ENCODE measurements at places on chromosomes 5 and 9.

DNA sequence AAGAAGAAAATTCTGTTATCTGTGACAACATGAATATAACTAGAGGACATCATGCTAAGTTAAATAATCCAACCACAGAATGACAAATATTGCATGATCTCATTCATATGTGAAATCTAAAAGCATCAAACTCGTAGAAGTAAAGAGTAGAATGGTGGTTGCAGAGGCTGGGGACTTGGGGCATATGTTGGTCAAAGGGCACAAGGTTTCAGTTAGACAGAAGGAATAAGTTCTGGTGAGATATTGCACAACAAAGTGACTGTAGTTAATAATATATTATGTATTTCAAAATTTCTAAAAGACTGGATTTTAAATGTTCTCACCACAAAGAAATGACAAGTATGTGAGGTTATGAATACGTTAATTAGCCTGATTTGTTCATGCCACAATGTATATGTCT is 24.8 kb downstream of the GRIA1 start:
- DNase-seq, result no peak

- DNase-seq, result no peak
Observed at GRCh38 chr5:167934551-167934971, 356.9 kb upstream of the WWC1 start.

- DNase-seq, result no peak
Observed at GRCh38 chr5:27592231-27592630, 553.8 kb upstream of the CDH9 start.

DNA sequence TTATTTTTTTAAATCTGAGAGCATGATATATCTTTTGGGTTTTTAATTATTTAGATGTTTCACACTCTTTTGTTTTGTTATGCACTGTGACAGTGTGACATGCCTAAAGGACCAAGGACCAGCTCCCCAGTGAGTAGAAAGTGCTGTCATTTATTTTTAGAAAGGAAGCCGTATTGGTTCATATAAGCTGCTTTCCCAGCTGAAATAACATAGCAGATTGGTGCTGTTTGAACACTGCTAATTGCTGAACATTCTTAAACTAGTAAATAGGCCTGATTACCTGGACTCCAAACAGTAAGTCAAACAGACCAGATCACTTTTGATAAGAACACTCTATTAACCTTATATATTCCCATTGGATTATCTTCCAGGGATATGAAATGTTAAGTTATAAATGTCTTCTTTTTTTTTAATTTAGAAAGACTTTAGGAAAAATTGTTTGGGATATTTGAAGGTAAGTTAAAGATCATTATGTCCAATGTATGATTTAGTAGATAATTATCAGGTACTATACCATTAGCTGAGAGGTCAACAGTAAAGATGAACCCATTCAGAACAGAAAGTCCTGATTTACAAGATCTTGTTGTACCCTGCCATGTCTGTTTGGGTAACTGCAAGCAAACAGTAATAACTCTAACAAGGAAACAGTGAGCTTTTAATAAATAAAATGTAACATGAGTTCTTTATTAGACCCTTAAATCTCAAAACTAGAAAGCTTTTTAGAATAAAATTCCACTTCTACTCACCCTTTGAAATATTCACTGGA is 27.8 kb upstream of the ELL2 start:
- DNase-seq, result no peak

GRCh38 chr5:168042284-168043068 is 249.0 kb upstream of the WWC1 start:
- no peak for DNase-seq

- no peak for DNase-seq
Observed at GRCh38 chr9:77751341-77752091, 103.4 kb upstream of the GNA14 start.

GRCh38 chr9:134174073-134174449 is 9.7 kb upstream of the RNU6ATAC start:
- DNase-seq, result no peak

DNA sequence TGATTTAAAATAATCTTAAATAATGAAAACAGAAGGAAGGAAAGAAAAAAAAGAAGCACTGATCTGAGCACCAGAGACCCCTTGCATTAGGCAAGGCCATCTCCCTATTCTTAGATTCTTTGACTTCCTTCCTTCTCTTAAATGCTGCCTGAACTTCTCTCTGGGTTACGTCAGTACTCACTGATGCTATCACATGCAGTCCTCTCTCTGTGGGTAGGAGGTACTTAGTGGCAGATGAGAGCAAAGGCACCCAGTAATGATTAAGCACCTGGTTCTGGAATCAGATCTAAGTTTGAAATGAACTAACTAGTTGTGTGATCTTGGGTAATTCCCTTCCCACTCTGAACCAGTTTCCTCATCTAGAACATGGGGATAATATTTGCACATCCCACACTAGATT is 110.3 kb upstream of the TBC1D2 start:
- no peak for DNase-seq

- DNase-seq, result no peak
Observed at GRCh38 chr5:180665682-180666404, 16.4 kb upstream of the FLT4 start.

DNA sequence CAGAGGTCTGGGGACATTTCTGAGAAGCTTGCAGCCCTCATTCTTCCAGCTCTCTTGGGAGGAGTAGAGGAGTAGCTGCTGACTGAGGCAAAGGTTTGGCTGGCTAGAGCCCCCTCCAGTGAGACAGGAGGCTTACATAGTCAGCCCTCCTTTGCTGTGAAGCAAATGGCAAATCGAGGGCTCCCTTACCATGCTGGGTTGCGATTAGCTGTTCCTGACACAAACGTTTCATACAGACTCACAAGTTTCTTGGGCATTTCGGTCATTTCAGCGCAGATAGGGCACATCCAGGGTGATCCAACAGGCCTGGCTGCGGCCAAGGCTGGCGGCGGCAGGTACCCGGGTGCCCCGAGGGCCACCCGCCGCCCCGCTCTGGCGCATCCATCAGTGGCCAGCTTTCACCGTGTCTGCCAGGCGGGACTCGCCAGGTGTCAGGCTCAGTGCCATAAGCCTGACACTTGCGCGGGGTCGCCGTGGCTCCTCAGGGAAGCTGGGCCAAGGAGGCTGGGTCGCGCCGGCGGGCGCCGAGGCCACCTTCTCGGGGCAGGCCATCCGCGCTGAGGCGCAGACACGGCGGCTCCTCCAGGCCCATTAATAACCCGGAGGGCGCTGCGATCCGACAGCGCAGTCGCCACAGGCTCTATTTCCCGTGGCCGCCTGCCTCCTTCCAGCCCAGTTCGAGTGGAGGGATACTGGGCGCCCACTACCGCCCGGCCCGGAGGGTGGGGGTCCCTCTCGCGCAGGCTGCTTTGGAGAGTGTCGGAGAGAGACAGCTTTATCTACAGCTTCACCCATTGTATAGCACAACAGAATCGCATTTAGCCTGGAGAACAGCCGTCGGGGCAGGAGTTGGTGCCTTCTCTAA is 9.1 kb downstream of the PRDM6 start:
- no peak for DNase-seq

GRCh38 chr9:133864011-133864410 is 125.9 kb upstream of the SARDH start:
- DNase-seq, result no peak

DNA sequence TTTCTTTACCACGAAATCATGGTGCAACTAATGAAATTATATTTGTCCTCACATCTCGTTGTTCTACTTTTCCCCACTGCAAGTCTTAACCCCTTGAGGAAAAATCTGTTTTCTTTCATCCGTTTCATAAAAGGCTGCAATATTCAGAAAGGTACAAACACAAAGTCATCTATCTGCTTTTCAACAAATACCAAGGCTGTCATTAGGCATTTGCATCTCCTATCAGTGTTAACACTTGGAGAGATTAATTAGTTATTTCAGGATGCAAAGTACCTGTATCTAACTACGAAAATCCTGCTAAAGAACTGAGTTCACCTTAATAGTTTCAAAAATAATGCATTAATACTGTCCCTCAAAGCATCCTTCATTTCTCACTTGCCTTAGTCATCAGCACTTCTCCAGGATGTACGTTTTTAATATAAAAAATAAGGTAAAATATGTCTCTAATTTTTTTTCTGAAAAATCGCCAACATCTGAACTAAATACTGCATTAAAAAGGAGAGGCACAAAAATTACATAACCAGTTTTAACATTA is 1.8 kb downstream of the ARRDC3 start:
- no peak for DNase-seq

GRCh38 chr5:159785656-159786055 is 130.6 kb upstream of the ADRA1B start:
- DNase-seq, result no peak

DNA sequence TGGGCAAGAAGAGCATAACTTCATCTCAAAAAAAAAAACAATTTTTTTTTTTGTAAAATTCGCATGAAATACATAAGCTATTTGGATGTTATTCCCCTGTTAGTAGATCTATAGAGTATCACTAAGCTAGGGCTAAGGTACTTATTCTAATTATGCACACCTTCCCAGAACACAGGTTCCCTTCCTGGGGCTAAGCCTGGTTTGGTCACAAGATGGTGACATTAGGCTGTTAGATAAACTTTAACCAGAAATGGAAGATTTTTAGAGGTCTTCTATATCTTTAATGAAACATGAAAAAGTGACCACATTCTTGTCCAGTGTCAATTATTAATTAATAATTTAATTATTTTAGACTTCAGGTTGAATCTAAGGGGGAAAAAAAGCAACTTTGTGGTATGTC is 433.5 kb downstream of the CDH18 start:
- no peak for DNase-seq

- DNase-seq, result no peak
Observed at GRCh38 chr5:72154076-72154756, 46.9 kb downstream of the MAP1B start.

DNA sequence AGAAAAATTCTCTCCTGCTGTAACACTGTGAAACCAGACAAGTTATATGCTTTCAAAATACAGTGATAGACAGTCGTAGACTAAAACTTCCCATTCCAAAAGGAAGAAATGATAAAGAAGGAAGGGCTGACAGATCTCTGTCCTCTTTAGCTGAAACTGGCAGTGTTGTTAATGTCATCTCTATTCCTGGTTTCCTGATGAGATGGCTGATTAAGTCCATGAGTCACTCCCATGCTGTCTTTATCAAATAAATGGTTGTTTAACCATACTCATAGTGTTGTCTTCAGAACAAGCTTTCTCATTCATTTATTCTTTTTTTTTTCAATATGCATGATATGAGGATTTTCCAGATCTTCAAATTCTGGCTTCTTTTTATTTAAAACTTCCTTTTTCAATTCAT is 952.2 kb upstream of the WWC1 start:
- no peak for DNase-seq

DNA sequence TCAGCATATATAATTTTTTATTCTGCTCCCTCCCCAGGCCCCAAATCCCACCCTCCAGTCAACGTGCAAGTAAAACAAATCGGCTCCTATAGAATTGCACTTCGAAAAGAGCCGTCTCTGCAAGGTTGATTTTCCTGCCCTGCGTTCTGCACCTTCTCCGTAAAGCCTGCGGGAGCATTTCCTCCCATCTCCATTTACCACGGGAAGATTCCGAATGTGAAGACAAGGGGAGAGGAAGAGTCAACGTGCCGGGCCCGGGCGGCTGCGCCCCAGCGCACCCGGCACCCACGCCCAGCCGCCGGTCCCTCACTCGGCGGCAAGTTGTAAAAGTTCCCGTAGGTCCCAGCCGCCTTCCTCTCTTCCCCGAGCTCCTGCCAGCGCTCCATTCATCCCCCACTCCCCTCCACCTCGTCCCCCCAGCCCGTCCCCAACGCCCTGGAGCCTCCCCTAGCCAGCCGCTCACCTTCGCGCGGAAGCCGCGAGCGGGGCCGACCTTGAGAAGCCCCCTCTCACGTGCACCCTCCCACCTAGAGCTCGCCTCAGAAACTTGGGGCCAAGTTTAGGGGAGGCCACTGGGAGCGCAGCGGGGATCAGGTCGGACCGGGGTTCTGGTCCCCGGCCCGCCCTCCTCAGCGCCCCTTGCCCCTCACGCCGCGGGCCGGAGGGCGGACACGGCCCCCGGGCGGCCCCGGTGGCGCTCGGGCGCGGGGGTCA is 431 bp downstream of the BNC2 start:
- DNase-seq, result no peak

DNA sequence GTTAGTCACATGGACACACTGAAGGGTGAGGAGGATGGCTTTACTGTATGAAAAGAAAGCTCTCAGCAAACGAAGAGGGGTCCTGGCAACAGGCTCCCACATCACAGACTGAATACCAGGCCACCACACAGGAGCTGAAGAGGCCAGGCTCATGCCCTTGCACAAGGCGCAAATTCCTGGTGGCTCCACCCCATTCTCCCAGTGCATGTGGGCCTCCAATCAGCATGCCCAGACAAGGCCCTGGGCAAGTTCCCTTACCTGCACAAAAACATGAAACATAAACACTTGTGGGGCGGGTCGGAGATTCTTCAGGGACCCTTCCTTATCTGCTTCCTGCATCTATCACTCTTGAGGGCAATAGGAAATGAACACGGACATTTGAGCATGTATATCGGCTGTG is 935.8 kb upstream of the EDIL3 start:
- DNase-seq, result no peak

DNA sequence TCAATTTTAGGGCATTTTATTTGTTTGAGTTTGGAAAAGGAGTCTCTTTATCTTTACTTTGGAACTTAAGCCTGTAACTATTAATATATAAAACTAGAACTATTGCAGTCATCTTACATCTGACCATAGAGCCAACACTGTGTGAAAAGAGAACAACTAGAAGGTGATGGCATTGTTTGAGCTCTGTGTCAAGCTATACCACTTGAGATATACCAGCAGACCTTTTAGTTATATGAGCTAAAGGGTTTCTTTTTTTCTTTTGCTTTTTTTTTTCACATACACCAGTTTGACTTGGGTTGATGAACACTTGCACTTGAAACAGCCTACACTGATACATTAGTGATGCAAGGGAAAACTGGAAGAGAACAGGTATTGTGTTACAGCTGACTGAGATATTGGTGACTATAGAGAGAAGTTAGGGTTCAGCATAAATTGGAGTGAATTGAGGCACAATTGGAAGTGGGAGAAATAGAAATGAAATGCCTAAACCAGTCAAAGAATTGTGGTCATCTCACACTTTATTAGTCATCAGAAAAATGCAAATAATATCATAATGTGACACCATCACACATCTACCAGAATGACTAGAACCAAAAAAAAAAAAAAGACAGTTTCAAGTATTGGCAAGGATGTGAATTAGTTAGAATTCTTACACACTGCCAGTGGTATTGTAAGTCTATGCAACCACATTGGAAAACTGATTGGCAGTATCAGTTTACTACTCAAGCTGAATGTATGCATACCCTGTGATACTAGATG is 60.9 kb downstream of the ADRB2 start:
- DNase-seq, result no peak

- no peak for DNase-seq
Observed at GRCh38 chr5:141952020-141952419, 6.0 kb downstream of the PCDH12 start.

- no peak for DNase-seq
Observed at GRCh38 chr5:176410486-176411180, 5.7 kb downstream of the CLTB start.

GRCh38 chr9:2928411-2928810 is 84.5 kb upstream of the PUM3 start:
- no peak for DNase-seq

- DNase-seq, result peak; percentile 31
Observed at GRCh38 chr5:65926276-65926783, at the start of gene ERBIN. ERBIN (plus strand) TSS chr5:65926575; CDS start chr5:65992719, 66,144 bp downstream.

GRCh38 chr5:88724201-88724600 is 158.8 kb downstream of the MEF2C start:
- DNase-seq, result no peak

GRCh38 chr9:33289936-33290246 is 425 bp upstream of the NFX1 start:
- DNase-seq, result no peak

- DNase-seq, result no peak
Observed at GRCh38 chr9:115398313-115398650, 280.3 kb upstream of the TNC start.

- DNase-seq, result no peak
Observed at GRCh38 chr5:123754908-123755307, 242.9 kb downstream of the CSNK1G3 start.

Data from stimulated activated CD8-positive, alpha-beta memory T cell treated with anti-CD3 and anti-CD28 coated beads, Interleukin-4, amount 100 ng/mL, for 1 hour (primary cell).